ENCODE measurements at places on chromosomes 12 and 14.

DNA sequence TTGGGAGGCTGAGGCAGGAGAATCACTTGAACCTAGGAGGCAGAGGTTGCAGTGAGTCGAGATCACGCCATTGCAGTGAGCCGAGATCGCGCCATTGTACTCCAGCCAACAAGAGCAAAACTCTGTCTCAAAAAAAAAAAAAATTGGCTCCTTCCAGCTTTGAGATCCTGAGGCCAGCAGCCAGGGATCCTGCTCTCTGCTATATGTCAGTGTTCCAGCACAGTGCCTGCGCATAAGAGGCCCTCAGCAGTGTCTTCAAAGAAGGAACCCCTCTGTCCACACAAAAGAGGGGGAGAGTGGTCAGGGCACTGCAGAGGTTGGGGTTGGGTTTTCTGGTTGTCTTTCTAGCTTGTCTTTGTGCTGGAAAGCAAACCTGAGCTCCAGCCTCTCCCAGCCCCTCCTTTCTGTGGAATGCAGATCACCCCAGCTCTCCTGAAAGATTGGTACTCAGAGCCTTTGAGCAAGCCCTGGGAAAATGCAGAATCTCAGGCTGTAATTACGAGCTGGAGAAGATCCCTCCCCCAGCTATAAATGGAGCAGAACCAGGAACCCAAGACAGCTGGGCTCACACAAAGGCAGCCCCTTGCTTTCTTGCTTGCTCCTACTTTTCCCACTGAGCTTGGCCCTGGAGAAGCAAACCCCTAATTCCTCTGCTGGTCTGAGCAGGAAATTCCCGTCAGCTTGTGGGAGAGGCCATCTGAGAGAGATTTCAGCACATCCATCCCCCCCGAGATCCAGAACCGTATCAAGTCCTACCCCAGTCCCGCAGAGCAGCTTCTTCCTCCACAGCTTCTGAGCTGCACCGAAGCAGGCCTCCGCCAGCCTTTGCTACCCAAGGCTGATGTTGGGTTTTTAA is 205.7 kb downstream of the ZFP36L1 start:
- no peak for DNase-seq

DNA sequence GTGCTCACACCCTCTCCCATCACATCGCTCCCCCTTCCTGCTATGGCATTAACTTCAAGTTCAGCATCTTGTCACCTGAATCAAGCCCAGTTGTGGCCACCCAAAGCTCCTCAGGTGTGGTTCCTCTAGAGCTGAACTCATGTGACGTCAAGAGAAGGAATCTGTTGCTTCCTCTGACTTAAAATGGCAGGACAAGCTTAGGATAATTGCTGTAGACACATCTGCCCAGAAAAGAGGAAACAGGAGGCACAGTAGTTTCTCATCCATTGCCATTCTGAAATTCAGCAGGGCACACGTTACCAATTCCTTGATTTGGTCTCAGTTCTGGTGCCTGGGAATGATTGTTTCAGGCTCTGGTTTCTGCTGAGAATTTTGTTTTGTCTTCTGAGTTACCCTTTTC is 52.1 kb downstream of the RCOR1 start:
- DNase-seq, result no peak

DNA sequence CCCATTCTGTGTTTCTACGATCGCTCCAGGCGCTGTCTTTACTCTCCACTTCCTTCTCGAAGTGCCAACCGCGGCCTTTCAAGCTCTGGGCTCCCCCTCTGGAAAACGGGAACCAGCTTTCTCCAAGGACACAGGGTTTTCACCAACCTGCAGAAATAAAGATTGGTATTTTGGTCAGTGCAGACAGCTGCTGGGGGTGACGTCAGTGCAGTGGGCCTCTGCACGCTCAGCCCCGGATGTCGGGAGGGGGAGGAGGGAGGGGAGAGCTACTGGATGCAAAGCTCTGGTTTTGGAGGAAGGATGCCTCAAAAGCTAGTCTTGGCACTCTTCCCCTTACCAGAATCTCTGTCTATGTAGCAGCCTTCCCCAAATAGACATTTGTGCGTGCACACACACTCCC is 19.9 kb downstream of the HRK start:
- DNase-seq, result no peak

DNA sequence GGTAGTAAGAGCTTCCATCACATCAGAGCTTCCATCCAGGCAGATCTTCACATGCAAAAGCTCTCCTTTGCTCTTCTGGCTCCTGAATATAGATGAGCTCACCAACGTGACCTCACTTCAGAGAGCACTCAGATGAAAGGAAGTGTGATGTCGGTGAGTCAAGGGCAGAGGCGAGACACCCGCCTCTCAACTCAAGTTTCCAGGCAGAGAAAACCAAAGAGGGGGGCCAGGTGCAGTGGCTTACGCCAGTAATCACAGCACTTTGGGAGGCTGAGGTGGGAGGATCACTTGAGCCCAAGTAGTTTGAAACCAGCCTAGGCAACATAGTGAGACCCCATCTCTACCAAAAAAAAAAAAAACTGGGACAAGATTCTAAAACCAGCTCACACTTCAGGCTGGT is 126.9 kb downstream of the DUSP6 start:
- DNase-seq, result peak; percentile 65

DNA sequence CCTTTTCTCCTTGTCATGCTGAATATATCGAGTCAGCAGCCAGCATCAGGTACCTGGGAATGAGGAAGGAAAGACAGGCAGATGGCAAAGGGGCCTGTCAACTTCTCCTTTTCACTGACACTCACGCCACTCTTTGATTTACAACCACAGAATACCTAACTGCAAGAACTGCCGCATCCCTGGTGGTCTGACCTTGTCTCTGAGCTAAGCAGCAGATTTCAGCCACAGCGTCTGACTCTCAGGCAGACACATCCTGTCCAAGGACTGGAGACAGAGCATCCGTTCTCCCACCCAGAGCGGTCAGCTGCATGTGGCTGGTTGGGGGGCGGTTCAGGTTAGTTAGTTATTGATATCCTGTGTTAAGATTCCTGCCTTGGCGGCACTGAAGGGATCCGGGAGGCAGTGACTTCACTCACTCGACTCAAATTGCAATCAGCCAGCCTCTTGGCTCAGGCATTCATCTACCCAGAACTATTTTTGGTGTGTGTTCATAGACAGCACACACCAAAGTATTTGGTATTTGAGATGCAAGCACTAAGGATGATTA is 11.2 kb upstream of the MAP1LC3B2 start:
- DNase-seq, result no peak

DNA sequence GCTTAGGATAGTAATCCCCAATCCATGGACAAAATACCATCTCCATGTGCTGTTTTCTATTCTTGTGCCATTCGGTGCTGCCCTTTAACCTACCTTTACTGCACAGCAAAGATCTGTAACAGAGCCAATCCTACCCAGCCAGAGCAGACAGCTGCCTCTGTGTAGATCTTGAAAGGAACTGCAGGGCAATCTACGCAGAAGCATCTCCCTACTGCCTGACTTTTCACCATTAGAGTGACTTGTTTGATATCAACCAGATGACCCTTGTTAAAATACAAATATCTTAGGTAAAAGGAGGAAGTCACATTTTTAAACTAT is 33.9 kb upstream of the PPM1A start:
- DNase-seq, result no peak

DNA sequence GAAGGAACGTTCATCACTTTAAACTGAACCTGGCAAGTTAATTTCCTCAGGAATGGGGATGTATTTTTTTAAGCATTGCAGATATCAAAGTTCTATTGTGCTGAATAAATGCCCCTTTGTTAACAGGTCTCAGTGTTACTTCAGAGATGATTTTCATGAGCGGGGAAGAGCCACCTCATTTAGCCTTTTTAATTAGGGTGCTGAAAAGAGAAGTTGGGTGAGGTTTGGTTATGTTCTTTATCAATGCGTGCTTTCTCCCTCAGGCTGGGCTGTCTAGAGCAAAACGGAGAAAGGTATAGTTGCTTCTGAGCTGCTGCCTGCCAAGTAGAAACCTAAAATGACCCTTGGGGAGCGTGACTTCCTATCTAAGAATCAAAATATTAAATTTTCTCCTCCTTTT is 8.0 kb upstream of the HIP1R start:
- no peak for DNase-seq

DNA sequence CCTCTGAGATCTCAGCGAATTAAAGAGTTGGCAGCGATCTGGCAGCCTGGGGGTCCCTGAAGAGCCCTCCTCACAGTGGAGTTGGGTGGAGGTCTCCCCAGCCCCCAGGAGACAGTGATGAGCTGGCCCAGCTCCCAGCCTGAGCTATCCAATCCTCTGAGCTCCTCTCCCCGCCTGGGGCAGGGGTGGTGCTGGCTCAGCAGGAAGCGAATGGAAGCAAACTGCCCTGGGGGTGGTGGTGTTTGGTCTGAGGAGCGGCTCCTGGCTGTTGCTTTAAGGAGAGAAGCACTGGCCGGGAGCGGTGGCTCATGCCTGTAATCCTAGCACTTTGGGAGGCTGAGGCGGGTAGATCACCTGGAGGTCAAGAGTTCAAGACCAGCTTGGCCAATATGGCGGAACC is 19.5 kb upstream of the MEG3 start:
- no peak for DNase-seq

- DNase-seq, result no peak
Measured at GRCh38 chr12:111446631-111447570, 41.2 kb downstream of the SH2B3 start.

GRCh38 chr12:9367201-9367600 is 159.0 kb upstream of the PZP start:
- no peak for DNase-seq

Measured in activated gamma-delta T cell treated with anti-CD3 and anti-CD28 coated beads, Interleukin-2, amount 50 U/mL, for 16 hours (primary cell).